ENCODE measurements at places on chromosomes 13 and 19. TPM values are rescaled to one million over a fixed set of nuclear protein-coding genes. Genes with fewer than 3 reads are reported as not detected.

DNA sequence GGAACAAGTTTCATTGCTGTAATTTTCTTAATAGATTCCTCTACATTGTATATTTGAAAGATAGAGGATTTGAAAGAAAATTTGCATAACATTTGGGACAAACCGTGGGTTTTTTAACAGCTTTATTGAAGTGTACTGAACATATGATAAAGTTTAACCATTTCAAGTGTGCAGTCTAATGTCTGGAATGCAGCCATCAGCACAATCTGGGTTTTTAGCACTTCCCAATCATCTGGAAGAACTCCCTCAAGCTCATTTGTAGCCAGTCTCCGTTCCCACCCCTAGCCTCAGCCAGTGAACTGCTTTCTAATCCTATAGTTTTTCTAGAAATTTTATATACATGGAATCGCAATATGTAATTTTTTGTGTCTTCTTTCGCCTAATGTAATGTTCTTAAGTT lies 12.6 kb downstream of the METTL21C start:
- no peak for DNase-seq
- H3K4me1 ChIP-seq = no peaks in the 10 kb centered on the region
- peaks cover 3% of the 10 kb centered on the region for H3K36me3 ChIP-seq

The ZNF14 gene
- total RNA-seq = 18.0 TPM

DNA sequence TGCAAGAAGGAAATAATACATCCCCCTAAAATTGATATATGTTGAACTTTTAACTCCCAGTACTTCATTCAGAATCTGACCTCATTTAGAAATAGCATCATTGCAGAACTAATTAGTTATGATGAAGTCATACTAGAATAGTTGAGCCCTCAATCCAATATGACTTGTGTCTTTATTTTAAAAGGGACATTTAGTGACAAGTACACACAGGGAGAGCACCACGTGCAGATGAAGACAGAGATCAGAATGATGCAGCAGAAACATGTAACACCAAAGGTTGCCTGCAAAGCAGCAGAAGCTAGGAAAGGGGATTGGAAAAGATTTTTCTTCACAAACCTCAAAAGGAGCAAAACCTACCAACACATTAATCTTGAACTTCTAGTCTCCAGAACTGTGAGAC lies 2602.5 kb downstream of the PCDH9 start:
- no peaks in the 10 kb centered on the region for H3K27me3 ChIP-seq
- H3K36me3 ChIP-seq = no peaks in the 10 kb centered on the region
- no peak for DNase-seq
- no peaks in the 10 kb centered on the region for H3K4me1 ChIP-seq
- H3K4me3 ChIP-seq = no peak overlapping the region

DNA sequence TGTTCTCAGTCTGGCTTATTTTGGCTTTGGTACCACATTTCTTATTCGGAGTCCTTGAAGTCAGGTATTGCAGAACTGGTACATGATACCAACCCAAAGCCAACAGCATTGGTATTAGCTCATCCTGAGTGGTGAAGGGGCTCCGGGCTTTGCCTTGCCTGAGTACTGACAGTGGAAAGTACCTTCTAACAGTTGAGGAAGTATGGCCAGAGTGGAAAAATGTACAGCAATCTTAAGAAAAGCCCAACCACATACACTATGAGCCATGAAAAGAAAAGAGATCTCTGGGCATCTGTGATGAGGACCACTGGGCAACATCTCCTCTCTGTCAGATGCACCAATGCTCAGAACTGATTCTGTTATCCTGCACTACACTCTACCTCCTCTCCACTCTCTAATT lies 8.3 kb downstream of the LCP1 start:
- no peaks in the 10 kb centered on the region for H3K36me3 ChIP-seq
- H3K27me3 ChIP-seq = no peaks in the 10 kb centered on the region
- no peak for DNase-seq
- no peak overlapping the region for H3K4me3 ChIP-seq

DNA sequence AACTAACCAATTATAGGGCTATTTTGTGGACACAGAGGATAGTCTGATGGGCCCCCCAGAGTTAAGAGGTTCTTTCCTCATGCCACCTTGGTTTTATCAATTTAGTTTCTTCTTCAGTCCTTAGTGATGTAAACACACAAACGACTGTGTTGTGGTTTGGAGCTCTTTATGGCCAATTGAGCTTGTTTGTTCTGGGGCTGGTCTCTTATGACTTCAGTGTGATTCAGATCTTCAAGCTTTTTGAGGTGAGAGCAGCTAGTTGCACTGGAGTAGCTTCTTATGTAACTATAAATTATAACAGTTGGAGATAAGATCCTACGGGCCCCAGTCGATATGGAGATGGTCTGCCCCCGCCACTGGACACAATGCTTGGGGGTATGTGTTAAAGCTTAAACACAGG lies 22.0 kb upstream of the GJB6 start:
- H3K4me1 ChIP-seq = no peaks in the 10 kb centered on the region
- no peaks in the 10 kb centered on the region for H3K36me3 ChIP-seq
- H3K27me3 ChIP-seq = no peaks in the 10 kb centered on the region
- H3K27ac ChIP-seq = no peak overlapping the region

The SHC2 gene
- 15.5 TPM for total RNA-seq

DNA sequence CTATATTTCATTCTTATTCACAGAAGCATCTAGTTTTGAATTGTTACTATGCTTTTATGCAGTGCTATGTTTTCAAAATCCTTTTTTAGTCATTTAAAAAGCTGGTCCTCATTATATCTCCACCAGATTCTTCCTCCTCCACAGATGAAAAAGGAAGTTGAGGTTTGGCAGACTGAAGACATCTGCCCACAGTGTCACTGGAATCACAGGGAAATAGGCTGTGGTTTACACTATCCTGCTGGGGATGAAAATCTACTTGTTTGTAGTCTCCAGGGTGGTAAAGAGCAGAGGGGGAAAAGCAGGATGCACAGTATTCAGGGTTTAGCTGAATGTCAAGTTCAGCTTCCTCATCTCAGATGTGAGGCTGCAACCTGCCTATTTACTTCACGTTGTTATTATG lies 351.2 kb downstream of the DNAJC15 start:
- no peak overlapping the region for H3K4me3 ChIP-seq
- H3K27me3 ChIP-seq = no peaks in the 10 kb centered on the region

The PGLYRP1 gene
- not detected for total RNA-seq

The YJEFN3 gene
- total RNA-seq = 9.2 TPM

The TNNI3 gene
- total RNA-seq = 3.4 TPM

GRCh38 chr13:94987869-94988268 lies 275.5 kb upstream of the SOX21 start:
- H3K4me1 ChIP-seq = no peaks in the 10 kb centered on the region
- no peaks in the 10 kb centered on the region for H3K27me3 ChIP-seq
- H3K36me3 ChIP-seq = no peaks in the 10 kb centered on the region
- no peak for DNase-seq
- H3K4me3 ChIP-seq = no peak overlapping the region

- no peak overlapping the region for H3K4me3 ChIP-seq
- peaks cover 86% of the 10 kb centered on the region for H3K27me3 ChIP-seq
- H3K4me1 ChIP-seq = peaks cover 21% of the 10 kb centered on the region
- DNase-seq = no peak
- no peak overlapping the region for H3K27ac ChIP-seq
These were observed 7.9 kb downstream of the PDX1 start for GRCh38 chr13:27927444-27928352.

- H3K4me1 ChIP-seq = peaks cover 22% of the 10 kb centered on the region
- H3K36me3 ChIP-seq = peaks cover 8% of the 10 kb centered on the region
- H3K27me3 ChIP-seq = no peaks in the 10 kb centered on the region
- peak; percentile 70 for DNase-seq
- no peak overlapping the region for H3K27ac ChIP-seq
- peak overlapping the region; percentile 36 for H3K4me3 ChIP-seq
These were observed 815 bp downstream of the MAP3K10 start for GRCh38 chr19:40191836-40192646.

The IGSF23 gene
- total RNA-seq = not detected
